ENCODE measurements at places on chromosomes 3 and 15.

DNA sequence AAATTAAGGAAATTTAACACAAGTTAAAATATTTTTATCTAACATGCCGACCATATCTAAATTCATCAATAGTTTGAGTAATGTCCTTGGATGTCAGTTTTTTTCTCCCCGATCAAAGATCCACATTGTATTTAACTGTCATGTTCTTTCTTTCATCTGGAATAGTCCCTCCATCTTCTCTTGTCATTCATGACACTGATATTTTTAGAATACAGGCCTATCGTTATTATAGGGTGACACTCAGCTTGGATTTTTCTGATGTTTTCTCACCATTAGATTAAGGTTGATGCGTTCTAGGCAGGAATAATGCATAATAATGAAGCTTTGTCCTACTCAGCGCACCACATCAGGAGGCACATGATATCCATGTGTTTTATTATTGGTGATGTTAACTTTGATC lies 13.2 kb upstream of the PYGO1 start:
- no peak for DNase-seq

- peak; percentile 88 for DNase-seq
These were observed 69.8 kb downstream of the TIGIT start for GRCh38 chr3:114363554-114364202.

DNA sequence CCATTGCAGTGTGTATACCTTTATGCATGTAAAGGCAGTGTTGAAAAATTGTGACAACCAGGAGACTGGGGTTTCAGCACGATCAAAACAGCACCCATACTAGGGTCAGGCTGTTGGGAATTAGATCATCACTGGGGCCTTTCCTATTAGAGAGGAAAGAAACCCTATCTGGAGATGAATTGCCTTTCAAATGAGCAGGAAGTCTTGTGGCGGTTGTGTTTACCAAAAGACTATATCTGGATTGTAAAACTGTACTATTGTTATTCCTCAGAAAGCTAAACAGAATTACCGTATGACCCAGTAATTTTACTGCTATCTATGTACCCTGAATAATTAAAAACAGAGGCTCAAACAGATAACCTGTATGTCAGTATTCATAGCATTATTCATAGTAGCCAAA lies 10.1 kb downstream of the UBE2E1 start:
- no peak for DNase-seq

DNA sequence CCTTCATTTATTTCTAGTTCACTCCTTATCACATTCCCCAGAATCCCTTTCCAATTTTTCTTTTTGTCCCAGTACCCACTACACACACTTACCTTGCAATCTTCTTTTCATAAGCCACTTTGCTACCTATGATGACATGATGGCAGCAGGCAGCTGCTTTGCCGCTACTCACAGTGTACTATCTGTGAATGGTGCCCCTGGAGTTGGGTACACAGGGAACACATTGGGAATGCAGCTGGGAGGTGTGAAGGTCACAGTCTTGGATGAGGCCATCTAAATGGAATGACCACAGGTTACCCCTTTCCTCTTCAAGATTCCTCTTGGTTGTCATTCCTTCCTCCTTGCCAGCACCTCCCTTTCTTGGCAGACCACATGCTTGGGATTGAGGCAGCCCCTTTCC lies 20.8 kb upstream of the TNIK start:
- DNase-seq: no peak

DNA sequence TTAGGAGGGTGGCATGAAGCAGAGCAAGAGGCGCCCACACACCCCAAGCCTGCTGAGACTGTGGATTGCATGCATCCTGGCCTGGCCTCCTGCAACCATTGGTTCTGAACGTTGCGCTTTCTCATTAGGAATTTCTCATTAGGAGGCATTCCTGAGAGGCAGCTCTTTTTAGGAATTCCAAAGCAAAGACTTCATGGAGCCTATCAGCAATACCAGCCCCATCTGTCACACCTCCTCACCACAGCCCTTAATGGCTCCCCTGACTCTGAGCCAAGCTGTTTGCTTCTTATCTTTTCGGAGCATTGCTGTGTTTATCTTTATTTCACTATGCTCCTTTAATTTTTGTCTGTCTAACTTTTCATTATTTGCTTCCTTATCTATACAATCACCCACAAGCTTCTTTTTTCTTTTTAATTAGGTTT lies 226.9 kb downstream of the CACNA2D3 start:
- DNase-seq: peak; percentile 1

DNA sequence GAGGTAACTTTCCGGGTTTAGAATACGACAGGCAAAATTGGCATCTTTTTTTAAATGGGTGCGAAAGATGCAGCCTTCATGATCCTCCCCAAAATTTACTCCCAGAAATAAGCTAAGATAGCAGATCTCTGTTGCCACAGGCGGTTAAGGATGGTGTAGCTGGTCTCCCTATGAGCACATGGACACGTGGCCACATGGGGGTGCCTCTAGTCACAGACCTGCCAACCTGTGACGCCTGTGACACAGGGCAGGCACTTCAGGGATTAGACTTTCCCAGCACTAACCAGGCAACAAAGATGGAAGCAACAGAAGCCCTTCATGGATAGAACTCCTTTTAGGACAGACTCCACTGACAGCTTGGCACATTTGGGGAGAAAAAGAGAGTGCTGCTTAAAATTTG lies 320.3 kb downstream of the THSD4 start:
- DNase-seq: no peak

- DNase-seq: no peak
These were observed 622.2 kb downstream of the NTRK3 start for GRCh38 chr15:87634361-87634760.

GRCh38 chr15:62756326-62756994 lies 286.1 kb upstream of the TPM1 start:
- DNase-seq: no peak

DNA sequence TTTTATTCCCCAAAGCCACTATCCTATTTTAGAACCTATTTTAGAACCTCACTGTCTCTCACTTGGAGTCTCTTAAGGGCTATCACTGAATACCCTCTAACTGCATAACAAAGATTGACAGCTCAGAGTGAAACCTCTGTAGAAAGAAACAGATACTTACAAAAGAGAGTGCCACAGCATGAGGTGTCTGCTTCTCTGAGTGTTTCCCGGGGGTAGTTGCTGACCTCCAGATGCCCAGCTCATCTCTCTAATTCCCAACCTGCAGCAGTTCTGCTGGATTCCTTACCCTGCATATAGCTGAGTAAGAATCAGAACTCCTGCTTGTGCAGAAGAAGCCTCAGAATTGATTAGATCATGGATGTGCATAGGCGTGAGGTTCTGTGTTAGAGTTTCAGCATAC lies 34.5 kb downstream of the P3H2 start:
- DNase-seq: no peak

- DNase-seq: no peak
These were observed 23.3 kb downstream of the CFAP161 start for GRCh38 chr15:81157195-81157938.
